ENCODE measurements at places on chromosomes 12 and 14. TPM values are rescaled to one million over a fixed set of nuclear protein-coding genes. Genes with fewer than 3 reads are reported as not detected.

GRCh38 chr14:83172363-83172762, 1638.7 kb upstream of the SEL1L start:
- DNase-seq = no peak

DNA sequence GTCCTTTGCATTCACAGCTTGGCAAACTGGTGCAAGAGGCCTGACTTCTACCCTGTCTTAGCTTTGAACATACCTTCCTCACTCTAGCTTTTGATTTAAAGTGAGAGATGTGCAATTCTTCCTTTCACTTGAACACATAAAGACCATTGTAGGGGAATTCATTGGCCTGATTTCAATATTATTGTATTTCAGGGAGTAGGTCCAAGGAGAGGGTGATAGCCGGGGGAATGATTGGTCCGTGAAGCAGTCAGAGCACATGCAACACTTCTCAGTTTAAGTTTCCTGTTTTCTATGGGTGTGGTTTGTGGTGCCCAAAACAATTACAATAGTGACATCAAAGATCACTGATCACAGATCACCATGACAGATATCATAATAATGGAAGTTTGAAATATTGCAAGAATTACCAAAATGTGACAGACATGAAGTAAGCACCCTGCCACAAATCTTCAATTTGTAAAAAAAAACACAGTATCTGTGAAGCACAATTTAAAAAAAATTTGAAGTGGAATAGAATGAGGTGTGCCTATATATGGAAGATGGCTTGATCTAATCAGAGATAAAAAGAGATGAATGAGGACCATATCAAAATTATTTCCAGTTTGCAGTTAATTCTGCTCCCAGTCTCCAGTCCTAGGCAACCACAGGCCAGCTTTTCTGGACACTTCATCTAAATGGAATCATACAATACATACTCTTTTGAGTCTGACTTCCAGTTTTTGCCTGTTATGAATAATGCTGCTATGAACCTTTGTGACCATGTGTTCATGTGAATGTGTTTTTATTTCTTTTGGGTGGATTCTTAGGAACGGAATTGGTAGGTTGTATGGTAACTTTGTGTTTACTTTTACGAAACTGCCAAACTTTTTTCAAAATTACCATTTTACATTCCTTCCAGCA, 23.2 kb downstream of the BORCS5 start:
- DNase-seq = no peak

DNA sequence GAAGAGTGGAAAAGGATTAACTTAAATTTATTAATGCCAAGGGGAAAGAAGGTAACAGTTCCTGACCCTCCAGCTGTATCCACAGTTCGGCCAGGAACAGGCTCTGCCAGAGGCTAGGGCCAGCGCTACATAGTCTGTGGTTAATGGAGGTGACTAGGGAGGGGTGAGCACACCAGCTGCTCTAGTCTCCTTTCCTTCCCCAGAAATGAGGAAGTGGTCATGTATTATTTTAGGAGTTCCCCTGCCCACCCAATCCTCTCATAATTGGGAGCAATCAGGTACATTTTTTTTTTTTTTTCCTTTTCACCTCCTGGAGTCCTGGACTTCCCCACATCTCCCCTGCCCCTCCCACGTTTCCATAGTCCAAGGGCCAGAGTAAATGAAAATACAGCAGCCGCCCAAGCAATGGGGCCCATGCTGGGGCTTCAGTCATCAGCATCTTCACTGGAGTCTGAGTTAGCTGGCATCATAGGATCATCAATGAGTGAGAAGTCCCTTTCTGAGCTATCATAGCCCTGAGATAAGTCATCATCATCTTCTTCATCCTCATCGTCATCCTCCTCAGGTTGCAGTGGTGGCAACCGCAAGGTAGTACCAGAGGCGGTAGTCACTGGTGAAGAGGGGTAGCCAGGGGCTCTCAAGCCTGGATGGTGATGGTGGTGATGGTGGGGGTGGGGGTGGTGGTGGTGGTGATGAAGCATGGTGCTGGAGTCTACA, 1.5 kb upstream of the SUPT16H start:
- DNase-seq = no peak

- DNase-seq = no peak
Measured at GRCh38 chr14:37622231-37622923, 26.9 kb downstream of the TTC6 start.

DNA sequence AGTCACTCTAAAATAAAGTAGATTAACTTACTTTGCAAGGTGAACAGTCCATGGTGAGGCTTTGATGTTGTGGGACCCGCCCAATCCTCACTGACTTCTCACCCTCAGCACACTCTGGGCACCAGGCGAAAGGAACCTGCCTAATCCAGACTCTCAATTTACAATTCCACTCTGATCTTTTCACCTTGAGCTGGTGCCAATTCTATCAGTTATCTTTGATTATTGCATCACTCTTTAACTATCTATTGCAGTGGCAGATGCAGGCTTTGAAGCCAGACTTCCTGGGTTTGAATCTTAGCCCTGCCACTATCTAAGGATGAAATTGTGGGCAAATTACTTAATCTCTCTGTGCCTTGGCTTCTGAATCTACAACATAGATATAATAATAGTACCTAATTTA, 18.9 kb upstream of the RASSF8 start:
- DNase-seq = no peak

DNA sequence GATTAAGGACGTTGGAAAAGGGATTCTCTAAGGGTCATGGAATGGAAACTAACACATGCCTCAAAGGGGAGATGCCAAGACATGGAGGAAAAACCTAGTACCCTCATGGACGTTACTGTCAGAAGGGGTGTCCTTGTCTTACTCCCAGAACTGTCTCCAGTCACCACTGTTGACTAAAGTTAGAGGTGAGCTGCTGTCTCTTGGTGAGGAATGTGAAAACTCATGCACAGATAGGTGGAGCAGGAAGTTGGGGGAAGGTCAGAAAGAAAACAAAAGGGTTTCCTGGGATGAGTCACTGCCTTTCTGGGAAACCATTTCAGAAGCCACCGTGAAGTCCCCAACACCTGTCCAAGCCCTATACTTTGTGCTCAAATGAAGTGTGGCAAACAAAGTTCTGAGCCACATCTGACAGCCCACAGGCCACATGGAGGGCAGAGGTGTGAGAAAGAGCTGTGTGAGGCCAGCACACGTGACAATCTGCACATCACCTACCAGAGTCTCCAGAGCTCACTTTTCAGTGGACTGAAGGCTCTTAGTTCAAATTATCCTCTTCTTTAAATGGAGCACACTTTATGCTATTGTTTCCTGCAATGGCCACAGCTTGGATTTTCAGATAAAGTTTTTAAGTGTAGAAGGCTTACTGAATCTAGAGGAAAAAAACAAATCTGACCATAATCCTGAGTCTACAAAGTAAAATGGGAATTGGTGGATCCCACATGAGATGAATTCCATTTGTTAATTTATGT, 92.9 kb upstream of the EGLN3 start:
- no peak for DNase-seq

DNA sequence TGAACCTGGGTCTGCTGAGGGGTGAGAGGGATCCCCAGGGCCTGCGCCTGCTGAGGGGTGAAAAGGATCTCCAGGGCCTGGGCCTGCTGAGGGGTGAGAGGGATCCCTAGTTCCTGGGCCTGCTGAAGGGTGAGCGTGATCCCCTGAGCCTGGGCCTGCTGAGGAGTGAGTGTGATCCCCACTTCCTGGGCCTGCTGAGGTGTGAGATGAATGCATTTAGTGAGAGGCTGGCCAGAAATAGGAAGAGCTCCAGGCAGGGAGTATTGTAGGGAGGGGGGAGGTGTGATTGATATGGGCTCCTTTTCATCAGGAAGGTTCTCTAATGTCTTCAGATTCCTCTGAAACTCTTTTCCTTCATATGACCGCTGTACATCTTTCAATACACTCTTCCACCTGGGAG, 43.0 kb downstream of the FAM186A start:
- DNase-seq = no peak

DNA sequence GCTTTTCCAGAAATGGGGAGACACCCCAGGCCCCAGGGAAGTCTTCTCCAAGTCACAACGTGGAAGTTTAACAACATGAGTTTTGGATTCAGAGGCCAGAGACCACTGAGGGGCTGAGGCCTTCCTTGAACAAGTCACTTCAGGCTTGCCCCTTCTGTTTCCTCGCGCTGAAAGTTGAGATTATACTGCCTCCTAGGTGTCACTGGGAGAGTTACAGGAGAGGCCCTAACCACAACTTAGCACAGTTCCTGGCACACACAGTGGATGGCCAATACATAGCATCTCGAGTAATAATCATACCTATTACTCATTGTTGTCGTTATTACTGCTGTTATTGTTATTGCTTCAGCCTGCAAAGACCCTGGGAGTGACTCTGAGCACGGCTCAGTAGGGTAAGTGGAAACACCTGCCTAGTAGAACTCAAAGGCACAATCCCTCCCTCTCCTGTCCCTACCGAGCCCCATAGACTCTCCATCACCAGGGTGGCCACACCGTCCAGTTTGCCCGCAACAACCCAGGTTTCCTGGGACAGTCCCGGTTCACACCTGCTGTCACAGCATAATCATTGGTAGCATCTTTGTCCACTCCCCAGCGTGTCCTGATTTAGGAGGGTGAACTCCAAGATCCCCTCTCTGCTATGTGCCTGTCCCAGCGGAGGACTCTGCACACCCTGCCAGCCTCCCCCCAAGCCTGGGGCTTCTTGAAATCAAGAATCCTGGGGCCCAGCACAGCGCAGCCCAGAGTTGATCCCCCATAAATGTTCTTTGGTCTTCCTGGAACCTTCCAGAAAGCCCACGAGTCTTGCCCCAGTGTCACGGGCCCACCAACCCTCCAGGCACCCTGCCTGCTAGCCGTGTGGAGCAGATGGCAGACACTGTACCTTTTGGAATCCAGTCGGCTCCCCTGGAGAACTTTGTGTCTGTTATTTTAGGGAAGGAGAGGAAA, 85.0 kb downstream of the SYNE3 start:
- DNase-seq = no peak

GRCh38 chr14:23570806-23571483, 3.4 kb upstream of the AP1G2 start:
- no peak for DNase-seq

- no peak for DNase-seq
Measured at GRCh38 chr12:66851134-66851533, 172.3 kb upstream of the GRIP1 start.

GRCh38 chr12:115222220-115222619, 538.2 kb upstream of the TBX3 start:
- no peak for DNase-seq

DNA sequence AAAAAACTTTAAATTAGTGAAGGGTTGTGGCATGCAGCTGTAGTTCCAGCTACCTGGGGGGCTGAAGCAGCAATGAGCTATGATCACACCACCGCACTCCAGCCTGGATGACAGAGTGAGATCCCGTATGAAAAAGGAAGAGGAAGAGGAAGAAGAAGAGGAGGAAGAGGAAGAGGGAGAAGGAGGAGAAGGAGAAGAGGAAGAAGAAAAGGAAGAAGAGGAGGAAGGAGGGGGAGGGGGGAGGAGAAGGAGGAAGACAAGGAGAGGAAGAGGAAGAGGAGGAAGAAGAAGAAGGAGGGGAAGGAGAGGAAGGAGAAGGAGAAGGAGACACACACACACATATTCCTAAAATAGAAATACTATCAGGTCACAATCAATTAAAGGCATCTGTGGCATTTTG, 32.0 kb downstream of the RXYLT1 start:
- no peak for DNase-seq

DNA sequence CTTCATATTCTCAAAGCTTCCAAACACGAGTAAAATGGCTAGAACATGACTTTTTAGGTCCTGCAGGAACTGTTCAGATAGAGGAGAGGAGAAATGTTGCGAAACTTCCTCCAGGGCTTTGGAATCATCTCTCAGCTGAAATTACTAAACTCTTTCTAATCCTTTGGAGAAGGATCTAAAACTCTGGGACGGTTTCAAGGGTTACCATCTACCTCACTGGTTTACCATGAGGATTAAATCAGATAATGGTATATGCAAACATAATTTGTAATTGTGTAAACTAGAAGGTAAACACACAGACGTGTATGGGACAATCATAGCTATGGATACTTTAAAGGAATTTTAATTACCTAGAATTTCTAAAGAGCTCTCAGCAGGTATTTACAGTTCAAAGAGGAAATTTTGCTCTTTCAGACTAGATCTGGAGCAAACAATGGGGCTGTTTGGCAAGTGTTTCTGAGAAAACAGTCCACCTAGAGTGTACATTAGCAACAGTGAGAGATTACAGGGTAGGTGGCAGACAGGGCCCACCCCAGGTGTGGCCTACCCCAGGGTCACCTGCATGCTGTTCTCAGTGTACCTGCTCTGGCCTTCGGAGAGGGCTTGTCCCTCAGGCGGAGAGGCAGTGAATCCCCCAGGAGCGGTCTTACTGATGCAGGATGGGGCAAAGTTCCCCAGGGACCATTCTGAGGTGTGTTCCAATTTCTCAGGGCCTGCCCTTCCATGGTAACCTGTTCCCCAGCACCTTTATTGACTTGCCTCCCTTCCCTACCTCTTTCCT, 124.7 kb upstream of the MAX start:
- DNase-seq = no peak

GRCh38 chr14:99268810-99269707, 2.9 kb downstream of the BCL11B start:
- no peak for DNase-seq

- DNase-seq = no peak
Measured at GRCh38 chr12:130835011-130835410, 4.0 kb downstream of the STX2 start.

DNA sequence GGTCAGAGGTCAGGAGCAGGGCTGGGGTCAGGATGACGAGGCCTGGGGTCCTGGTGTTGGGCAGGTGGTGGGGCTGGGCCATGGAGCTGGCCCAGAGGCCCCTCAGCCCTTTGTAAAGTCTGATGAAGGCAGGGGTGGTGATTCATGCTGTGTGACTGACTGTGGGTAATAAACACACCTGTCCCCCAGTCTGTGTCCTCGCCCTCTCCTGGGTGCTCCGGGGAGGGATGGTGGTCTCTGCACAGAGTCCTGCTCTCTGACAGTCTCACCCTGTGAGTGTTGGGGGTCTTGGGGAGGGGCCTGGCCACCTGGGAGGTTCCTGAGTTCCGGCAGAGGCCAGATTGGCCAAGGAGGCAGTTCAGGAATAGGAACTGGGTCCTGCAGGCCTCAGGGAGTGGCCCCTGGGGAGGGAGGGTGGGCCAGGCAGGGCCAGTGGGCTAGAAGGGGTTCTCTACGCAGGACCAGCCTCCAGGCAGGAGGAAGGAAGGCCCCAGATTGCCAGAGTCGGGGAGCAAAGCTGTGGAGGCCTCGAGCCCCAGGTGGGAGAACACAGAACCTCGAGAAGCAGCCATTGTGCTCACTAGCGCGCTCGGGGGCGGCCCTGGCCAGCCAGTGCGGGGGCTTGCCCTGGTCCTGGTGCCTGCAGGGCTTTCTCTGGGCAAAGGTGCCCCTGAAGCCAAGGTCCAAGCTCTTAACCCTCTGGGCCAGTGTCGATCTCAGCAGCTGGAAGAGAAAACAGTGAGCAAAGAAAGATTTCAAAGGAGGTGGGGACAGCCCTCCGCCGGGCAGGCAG, 14.4 kb downstream of the ACADS start:
- DNase-seq = no peak

GRCh38 chr12:70698345-70698744, 61.1 kb upstream of the PTPRB start:
- no peak for DNase-seq

- DNase-seq = no peak
Measured at GRCh38 chr12:91663310-91663709, 480.7 kb upstream of the DCN start.

- no peak for DNase-seq
Measured at GRCh38 chr12:105970885-105971284, 167.9 kb downstream of the NUAK1 start.

GRCh38 chr12:68878846-68879245, 54.1 kb downstream of the CPM start:
- DNase-seq = no peak

NRXN3 gene
- polyA plus RNA-seq = 0.58 TPM

SMCO3 gene
- 0.13 TPM for polyA plus RNA-seq

SLC7A8 gene
- polyA plus RNA-seq = 2.9 TPM

SLC2A14 gene
- 0.47 TPM for polyA plus RNA-seq

RERG gene
- 4.7 TPM for polyA plus RNA-seq

ZNF84 gene
- polyA plus RNA-seq = 24.1 TPM
